ENCODE measurements at places on chromosomes 1 and 21.

GRCh38 chr1:9308236-9308785 lies 15.6 kb downstream of the SPSB1 start:
- no peak for DNase-seq

DNA sequence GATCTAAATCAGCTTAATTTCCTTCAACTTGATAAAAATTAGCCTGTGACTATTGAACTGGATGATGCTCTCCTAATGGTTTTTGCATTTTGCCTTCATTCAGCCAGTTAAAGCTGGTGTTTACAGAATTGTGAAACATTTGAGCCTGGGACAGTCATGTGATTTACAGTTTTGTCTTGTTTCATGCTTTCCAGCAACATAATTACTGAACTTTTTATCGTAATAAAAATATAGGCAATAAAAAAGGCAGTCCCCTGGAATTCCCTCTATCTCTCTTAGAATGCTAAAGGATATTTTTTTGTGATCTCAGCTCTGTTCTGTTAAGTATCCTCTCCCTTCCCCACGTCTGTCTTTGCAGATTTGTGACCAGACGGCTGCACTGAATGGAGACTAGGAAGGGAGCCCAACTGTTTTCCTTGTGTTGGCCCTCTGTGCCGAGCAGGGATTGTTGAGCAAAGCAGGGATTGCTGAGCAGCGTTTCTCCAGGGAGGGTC lies 70.3 kb upstream of the RGL1 start:
- no peak for DNase-seq

DNA sequence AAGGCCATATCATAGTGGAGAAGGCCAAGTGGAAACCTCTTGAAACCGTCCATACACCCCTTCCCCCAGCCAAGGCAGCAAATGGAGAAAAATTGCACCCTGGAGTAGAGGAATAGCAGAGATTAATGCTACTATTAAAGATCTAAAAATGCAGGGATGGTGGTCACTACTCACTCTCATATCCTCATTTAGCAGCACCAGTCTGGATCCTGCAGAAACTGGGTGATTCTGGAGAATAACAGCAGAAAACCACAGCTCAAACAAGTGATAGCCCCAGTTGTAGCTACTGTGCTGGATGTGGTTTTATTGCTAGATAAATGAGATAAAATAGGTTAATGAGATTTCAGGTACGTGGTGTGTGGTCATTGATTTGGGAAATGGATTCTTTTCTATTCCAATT lies 30.3 kb downstream of the S1PR1 start:
- no peak for DNase-seq

DNA sequence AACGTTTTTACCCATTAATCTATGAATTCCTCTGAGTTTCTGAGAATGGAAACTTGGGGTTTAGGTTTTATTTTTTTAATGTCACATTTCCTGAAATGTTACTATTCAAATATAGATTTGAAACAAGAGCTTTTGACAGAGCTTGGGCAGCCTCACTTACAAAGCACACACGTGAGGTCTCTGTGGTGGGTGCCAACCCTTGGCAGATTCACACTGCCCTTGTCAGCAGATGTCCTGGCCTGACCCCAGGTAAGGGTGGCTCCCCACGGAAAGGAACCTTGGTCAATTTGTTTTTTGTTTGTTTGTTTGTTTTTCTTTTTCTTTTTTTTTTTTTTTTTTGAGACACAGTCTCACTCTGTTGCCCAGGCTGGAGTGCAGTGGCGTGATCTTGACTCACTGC lies 53.5 kb downstream of the FAAP20 start:
- no peak for DNase-seq

DNA sequence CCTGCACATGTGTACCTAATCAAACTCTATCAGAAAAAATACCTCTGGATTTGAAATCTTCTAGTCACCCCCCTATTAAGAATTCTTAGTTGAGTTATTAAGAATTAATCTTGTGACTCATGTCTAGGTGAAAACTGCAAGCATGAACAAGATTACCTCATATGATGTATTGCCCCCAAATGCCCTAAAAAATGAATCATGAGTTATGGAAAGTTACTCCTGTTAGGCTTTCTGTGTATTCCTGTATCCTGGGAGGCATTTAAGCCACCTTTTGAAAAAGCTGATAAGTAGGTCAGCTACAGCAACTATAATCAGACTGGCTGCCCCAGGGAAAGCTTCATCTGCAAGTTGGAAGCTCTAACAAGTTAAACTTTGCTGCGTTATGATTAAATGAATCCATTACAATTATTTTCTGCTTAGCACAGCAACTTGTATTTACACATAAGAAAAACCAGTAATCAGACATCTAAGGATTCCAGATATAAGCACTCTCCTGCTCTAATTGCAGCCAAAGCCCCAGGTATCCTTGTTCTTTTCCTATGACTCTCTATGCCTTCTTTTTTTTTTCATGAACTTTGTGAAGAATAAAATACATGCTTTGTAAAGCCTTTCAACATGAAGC lies 147.7 kb downstream of the NTPCR start:
- DNase-seq, result no peak

GRCh38 chr1:230113593-230114236 lies 46.7 kb downstream of the GALNT2 start:
- no peak for DNase-seq

DNA sequence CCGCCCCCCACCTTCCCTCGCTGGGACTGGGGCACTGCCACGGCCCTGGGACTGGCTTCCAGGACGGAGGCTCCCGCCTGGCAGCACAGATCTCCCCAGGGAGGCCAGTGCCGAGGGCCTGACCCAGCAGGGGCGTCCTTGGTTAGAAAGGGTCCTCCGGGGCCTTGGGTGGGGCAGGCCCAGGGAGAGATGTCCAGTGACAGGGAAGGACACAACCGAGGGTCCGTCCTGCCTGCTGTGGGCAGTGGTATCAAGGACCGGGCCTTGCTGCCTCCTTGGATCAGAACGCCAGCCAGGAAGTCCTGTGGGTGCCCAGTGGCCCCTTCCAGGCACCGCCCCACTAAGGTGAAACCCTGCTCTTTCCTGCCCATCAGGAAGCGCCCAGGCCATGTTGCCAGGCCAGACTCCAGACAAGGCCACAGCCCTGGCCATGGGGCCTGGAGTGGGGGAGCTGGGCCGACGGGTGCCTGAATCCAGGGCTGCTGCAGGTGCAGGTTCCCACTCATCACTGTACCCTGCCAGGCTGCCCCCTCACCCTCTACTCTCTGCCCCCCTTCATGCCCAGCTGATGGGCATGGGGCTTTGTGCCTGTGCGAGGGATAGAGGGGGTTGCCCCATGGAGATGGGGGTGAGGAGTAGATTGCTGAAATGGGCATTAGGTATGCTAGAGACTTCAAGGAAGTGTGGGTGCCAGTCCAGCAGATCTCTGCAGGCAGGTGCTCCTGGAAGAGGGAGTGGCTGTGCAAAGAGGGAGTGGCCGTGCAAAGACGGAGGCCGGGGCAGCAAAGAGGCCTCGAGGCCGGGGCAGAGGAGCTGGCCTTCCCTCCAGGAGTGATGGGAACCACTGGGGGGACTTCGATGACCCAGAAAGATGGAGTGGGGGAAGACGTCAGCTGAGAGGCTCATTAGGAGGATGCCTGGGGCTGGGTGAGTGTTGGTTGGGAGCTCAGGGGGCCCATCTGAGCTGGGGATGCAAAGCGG lies 2.2 kb upstream of the PRKCZ start:
- no peak for DNase-seq

GRCh38 chr1:228405200-228405978 lies 1.2 kb downstream of the TRIM11 start:
- DNase-seq, result no peak

DNA sequence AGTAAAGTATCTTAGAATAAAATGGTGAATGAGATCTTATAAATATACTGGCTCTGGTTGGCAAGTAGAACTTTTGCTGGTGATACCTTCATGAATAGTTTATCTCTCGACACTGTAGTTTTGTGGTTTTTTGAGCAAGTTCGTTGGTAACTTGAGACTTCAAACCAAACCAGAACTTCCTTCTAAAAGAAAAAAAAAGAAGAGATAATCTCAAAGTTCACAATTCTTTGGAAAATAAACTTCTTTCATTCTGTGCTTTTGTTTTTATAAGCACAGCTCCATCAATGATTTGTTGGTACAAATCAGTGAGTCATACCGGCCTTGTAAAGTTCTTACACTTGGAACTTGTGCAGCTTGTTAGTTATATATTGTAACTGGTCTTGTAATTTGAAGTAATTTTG lies 2.3 kb downstream of the HIPK1 start:
- no peak for DNase-seq

GRCh38 chr1:223831755-223832636 lies 13.8 kb downstream of the TP53BP2 start:
- no peak for DNase-seq

GRCh38 chr1:151972542-151973248 lies 21.0 kb downstream of the S100A10 start:
- DNase-seq, result no peak

DNA sequence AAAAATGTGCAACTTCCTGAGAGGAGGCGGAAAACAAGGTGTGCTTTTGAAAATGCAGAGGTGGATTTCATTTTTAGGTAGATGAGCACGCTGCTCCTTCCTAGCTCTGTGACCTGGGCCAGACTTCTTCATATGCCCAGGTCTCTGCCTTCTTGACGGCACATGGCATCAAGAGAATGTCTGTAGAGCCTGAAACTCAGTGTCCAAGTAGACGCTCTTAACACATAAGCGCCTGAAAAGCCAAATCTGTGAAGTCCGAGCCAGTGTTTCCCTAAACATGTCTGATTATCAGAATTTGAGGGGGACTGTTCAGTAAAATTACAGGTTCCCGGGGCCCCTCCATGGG lies 25.7 kb downstream of the FHAD1 start:
- DNase-seq, result no peak

- DNase-seq, result no peak
Observed at GRCh38 chr21:45031571-45032191, 42.7 kb upstream of the ADARB1 start.

- DNase-seq, result no peak
Observed at GRCh38 chr1:224169718-224170270, 13.2 kb upstream of the DEGS1 start.

GRCh38 chr21:14607262-14607661 lies 61.1 kb upstream of the SAMSN1 start:
- DNase-seq, result no peak

DNA sequence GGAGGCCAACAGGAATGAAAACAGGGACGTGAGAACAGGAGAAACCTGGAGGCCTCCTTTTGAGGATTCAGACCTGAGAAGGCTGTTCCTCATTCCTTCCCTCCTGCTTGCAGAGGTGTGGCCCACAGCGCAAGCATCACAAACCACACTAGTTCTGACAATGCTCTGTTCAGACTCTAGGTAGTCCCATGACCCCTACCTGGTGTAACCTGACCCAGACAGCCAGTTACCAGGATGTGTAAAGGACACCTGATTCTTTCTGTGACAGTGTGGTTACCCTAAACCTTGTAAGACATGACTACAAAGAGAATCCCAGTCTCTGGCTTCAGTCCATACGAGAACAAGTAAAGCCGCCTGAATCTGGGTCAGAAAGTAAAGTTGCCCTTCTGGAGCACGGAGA lies 3.2 kb downstream of the MECR start:
- DNase-seq, result no peak

DNA sequence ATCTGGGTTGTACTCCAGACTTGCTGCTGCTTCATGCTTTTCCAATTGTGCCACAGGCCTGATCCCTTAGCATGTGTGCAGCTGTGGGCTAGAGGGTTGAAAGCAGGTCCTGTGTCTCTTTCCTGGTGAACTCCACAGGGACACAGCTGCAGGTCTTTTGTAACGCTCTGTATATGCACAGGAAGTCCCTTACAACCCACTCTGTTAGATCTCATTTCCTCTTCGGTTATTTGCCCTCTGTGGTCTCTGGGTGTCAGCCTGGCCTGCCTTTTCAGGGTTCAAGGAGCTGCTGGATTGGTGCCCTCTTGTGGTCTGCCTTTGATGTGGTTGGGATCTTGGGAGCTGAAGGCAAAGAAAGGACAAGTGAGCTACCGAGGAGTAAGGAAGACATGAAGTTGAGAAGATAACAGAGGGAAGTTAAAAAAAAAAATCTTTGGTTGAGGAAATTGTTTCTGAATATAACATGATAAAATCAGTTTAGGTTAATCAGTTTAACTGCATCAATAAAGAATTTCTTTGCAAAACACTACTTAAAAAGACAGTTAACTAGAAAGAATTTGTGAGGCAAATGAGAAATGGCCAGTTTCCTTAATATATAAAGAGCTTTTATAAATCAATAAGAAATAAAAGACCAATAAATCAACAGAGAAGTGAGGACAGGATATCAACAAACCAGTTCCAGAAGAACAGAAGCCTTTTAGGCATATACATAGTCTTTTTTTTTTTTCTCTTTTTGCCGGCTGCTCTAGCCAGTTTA lies 44.1 kb downstream of the UCK2 start:
- no peak for DNase-seq

DNA sequence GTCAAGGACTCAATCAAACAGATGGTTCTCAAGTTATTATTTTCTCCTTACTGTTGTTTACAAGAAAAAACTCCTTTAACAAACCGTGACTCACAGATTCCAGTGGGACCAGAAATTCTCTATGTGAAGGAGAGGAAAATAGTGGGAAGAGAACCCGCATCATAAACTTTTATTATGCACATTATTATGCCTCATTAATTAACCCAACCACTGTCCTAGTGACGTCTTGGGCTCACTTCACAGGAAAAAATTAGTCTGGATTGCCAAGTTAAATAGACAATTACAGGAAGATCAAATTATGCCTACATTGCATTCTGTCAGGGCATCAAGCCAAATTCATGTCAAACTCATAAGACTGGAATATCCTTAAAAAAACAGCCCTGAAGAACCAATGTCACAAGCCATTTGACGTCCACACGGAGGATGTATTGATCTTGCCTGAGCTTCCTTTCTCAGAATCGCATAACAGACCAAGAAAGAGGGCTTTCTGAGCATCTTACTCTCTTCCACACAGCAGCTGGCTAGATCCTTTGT lies 347.8 kb downstream of the DUSP10 start:
- no peak for DNase-seq

DNA sequence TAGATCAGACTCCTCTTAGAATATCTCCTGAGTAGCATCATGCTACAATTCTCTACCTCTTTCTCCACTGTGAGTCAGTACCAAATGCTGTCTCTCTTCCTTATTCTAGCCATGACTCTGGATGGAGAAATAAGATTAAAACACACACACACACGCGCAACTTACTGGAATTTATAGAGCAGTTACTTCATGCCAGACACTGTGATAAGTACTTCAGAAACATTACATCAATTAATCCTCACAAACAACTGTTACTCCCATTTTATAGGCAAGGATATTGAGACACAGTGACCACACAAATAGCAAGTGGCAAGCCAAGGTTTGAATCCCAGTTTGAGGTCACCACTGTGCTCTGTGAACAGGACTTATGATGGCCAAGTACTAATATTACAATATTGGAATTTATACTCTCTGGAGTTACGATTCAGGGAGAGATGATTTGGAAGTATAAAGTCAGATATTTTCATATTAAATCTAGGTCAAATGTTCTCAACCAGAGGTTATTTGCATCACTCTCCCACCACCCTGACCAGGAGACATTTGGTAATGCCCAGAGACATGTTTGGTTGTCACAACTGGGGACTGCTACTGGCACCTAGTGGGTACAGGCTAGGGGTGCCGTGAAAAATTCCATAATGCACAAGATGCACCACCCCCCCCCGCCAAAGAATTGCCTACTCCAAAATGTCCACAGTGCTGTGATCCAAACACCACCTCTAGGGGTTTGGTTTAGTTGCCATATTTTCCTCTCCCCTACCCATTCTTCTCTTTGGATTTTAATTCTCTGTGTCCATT lies 221.6 kb downstream of the LTN1 start:
- no peak for DNase-seq
